ENCODE measurements at places on chromosomes 12 and 14. TPM values are rescaled to one million over a fixed set of nuclear protein-coding genes. Genes with fewer than 3 reads are reported as not detected.

The LRRC9 gene
- not detected for total RNA-seq

The CLEC6A gene
- total RNA-seq, result not detected

The DCTN2 gene
- 140 TPM for total RNA-seq

The M6PR gene
- 168 TPM for total RNA-seq

The PIANP gene
- not detected for total RNA-seq

The GATC gene
- total RNA-seq, result 32.9 TPM

The IL23A gene
- 1.3 TPM for total RNA-seq

The BDKRB2 gene
- total RNA-seq, result 11.7 TPM

The PLEKHG7 gene
- not detected for total RNA-seq

The SLC41A2 gene
- total RNA-seq, result 11.9 TPM

The CAPZA3 gene
- not detected for total RNA-seq

The ADAMTS20 gene
- not detected for total RNA-seq

The NCOR2 gene
- total RNA-seq, result 158 TPM

The DUSP6 gene
- total RNA-seq, result 291 TPM

The IFI27 gene
- 0.83 TPM for total RNA-seq

The STYK1 gene
- total RNA-seq, result 4.8 TPM

The CCDC175 gene
- total RNA-seq, result not detected

The TAS2R9 gene
- total RNA-seq, result not detected

The KLRC4 gene
- total RNA-seq, result not detected

The ACSM4 gene
- total RNA-seq, result not detected

The PACS2 gene
- 55.3 TPM for total RNA-seq
